ENCODE measurements at places on chromosomes 16 and 17.

DNA sequence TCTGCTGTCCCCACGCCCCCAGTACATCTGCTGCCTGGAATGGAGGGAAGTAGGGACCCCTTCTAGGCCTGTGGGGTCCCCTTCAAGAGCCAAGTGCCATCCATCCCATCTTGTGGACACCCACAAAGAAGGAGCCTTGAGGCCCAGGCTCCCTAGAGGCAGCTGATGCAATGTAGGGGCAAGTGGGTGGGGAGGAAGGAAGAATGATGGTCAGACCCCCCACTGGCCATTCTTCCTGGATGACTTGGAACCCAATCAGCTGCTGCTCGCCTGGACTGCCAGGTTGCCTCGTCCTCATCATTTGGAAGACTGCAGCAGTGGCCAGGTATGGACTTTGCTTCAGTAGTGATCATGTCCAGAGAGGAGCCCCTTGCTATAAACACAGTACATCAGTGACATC lies 48.9 kb downstream of the SMPD3 start:
- DNase-seq = no peak

DNA sequence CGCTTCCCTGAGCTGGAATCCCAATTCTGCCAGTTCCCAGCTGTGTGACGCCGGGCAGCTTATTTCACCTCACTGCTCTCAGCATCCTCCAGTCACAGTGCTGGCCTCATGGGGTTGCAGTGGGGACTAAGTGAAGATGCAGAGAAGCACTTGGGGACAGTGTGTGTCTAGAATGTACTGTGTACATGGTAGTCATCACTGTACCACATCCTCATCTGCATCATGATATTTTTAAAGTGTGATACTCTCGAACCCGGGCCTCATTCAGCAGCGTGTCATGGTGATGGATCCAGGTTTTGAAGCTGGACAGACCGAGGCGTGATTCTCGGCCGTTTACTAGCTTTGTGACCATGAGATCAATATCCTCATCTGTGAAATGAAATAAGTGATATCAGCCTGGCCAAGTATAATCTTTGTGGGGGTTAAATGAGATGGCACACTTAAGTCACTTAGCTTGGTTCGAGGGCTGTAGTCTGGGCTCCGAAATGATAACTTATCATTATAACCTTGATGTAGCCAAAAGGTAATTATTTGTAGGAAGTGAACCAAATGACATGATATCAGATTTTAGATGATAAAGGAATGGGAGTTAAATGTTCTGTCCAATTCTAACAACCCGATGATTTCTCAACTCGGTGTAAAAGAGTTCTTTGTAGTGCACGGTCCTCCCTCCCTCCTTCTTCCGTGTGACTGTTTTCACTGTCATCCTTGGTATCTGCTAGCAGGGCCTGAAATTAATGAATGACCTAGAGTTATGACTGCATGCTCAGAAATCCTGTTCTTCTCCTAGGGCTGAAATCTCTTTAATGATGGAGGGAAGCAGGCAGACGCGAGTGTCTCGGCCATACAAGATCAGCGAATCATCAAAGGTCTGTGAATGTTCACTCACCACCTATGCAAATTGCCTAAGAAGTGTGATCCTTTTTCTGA lies 2.0 kb downstream of the KLHL36 start:
- no peak for DNase-seq

DNA sequence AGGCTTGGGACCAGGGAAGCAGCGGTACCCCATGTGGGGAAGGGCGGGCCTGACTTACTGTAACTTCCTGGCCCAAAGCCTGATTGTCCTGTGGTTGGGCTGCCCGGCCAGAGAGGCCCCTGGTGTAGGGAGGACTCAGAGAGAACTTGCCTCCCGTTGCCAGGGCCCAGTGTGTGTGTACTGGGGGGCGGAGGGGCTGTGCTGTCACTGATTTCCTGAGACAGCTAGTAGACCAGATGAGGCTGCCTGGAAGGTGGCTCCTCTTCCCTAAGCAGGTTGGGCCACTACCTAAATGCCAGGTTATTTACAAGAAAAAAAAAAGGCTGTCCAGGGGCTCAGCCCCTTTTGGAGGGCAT lies 16.7 kb downstream of the SOCS3 start:
- no peak for DNase-seq

DNA sequence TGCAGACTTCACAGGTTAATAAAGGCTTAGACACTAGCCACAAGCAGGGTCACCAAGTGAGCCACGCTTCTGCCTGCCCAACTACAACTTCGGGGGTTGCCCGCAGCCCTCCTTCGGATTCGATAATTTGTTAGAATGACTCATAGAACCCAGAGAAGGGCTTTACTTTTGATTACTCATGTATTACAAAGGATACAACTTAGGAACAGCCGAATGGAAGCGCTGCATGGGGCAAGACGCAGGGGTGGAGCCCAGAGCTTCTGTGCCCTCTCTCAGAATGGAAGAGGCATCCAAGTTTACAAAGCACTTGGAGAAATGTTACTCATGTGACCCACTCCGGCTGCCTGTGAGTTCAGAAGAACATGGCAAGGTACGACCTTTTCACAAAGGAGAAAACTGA lies 7.5 kb upstream of the CDH5 start:
- no peak for DNase-seq

GRCh38 chr17:6666077-6666521 lies 14.5 kb downstream of the C17orf100 start:
- DNase-seq = peak; percentile 47

DNA sequence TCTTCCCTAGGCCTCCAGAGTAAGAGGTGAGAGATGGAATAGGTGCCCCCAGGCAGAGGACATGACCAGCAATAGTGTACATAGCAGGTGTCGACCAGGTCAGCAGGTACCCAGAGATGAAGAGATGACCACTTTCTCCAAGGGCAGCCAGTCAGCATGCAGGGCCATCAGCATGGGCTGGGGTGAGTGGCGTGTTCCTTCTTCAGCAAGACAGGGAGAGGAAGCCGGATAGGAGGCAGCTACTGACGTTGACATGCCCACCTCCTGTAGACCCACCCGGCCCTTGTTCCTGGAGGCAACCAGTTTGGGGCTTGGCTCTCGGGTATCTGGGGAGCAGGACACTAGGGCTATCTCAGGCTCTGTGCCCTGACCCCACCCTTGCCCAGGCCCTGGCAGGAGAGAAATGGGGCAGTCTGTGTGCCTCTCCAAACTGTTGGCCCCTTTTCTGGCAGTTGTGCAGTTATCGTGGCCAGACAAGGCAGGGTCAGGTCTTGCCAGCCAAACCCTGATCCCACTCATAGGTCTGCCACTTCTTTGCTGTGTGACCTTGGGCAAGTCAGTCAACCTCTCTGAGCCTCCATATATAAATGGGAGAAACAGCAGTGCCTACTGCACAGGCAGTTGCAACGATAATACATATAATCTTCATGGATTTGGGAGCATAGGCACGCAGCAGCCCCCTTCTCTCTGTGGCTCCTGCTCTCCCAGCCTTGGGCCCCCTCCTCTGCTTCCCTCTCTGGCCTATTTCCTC lies 1.4 kb upstream of the NDRG4 start:
- no peak for DNase-seq

DNA sequence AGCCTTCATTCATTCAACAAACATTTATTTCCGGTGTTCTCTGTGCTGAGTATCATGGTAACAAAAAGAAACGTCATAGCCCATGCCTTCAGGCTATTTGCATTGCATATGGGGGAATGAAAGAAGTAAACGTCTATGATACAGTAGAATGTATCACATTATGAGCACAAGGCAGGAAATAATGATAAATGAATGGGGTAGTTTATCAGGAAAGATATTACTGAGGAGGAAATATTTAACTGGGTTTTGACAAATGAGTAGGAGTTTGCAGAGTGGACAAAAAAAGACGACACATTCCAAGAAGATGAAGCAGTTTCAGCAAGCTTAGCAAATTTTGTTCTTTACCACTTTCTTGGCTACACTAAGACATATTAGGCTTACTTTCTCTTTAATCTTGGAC lies 1.3 kb upstream of the KRTAP4-7 start:
- no peak for DNase-seq

DNA sequence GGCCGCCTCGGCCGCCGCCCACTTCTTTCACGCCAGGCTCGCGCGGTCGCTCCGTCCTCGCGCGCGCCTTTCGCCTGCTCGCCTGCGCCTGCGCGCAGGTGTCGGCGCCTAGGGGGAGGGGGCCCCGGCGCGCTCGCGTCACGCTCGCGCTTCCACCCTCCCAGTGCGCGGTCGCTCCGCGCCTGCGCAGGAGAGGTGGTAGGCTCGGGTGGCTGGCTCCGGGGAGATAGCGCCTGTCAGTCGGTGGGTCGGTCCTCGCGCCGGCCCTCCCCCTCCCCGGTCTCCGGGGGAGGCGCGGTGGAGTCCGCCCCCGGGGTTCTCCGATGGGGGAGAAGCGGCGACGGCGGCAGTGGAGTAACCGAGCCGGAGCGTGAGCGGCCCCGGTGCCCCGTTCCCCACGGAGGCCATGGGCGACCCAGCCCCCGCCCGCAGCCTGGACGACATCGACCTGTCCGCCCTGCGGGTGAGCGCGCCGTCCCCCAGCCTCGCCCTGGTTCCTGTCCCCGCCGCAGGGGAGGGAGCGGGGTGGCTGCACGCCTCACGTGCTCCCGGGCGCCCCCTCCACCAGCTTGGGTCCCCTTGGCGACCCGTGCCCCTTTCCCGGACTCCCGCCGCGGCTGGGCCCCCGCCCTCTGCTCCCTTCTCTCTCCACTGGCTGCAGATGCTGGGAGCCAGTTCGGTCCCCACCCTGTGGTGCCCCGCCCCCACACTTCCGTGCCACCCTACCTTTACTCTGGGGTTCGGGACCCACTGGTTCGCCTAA lies at the start of gene MINK1:
MINK1 (plus strand) TSS at position 163 of the 763 bp plus-strand sequence; CDS start at position 407, 244 bp downstream.
- peak; percentile 83 for DNase-seq

DNA sequence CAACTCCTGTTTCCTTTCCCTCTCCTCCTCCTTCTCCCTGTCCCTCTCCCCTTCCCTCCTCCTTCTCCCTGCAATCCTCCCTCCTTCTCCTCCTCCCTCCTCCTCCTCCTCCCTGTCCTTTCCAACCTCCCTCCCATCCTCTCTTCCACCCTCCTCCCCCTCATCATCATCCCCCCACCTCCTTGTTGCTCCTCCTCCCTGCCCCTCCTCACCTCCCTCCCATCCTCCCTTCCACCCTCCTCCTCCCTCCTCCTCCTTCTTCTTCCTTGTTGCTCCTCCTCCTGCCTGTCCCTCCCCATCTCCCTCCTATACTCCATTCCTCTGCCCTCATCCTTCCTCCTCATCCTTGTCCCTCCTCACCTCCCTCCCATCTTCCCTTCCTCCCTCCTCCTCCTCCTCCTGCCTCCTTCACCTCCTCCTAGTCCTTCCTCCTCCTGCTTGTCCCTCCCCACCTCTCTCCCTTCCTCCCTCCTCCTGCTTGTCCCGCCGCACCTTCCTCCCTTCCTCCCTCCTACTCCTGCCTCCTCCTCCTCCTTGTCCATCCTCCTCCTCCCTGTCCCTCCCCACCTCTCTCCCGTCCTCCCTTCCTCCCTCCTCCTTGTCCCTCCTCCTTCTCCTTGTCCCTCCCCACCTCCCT lies 222.5 kb downstream of the IRF8 start:
- no peak for DNase-seq

DNA sequence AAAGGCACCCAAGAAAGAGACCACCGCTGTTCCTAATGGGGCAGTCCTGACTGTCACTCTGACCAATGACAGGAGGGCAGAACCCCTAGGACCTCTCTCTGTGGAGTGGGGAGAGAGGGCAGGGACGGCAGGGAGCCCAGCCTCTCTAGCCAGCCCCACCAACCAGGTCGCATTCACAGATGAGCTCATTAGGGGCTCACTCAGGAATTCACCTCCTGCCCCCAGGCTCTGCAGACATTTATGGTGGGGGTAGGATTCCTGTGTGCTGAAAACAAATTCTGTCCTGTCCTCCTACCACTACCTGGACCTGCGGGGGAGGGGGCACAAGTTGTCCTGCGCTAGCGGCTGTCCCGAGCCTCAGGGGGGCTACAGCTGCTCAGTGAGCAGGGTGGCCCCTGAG lies 27.7 kb upstream of the GPRC5C start:
- DNase-seq = no peak

- no peak for DNase-seq
Measured at GRCh38 chr16:17784073-17784472, 313.3 kb upstream of the XYLT1 start.

All from smooth muscle cell of the brain vasculature (primary cell).